ENCODE measurements at places on chromosomes 6 and 20.

- no peak overlapping the region for H3K4me3 ChIP-seq
- H3K27me3 ChIP-seq: peaks cover 3% of the 10 kb centered on the region
- H3K4me1 ChIP-seq: no peaks in the 10 kb centered on the region
- DNase-seq: no peak
- H3K36me3 ChIP-seq: no peaks in the 10 kb centered on the region
- no peak overlapping the region for H3K27ac ChIP-seq
Measured at GRCh38 chr6:72363844-72364740, 257.8 kb upstream of the KCNQ5 start.

GRCh38 chr20:33945391-33946081, 48.2 kb upstream of the RALY start:
- no peak overlapping the region for H3K27ac ChIP-seq
- DNase-seq: no peak
- no peaks in the 10 kb centered on the region for H3K4me1 ChIP-seq
- peaks cover 1% of the 10 kb centered on the region for H3K36me3 ChIP-seq

DNA sequence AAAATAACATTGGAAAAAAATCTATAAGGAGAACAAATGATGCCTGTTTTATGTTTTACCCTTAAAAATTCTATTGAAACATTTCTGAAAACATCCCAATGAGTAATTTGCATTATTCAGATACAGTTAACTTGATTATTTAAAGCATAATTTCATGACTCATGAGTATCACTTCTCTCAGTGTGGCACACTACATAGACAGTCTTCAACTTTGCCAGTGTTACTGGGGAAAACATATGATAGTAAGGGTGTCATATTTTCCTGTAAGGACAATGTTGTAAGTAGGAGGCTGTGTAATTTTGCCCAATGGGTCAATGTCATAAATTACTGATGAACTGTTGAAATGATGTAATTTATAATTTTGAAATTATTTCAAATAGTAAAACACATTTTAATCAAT, 125.5 kb downstream of the PHACTR1 start:
- H3K4me3 ChIP-seq: no peak overlapping the region
- DNase-seq: no peak
- no peak overlapping the region for H3K27ac ChIP-seq
- no peaks in the 10 kb centered on the region for H3K36me3 ChIP-seq
- no peaks in the 10 kb centered on the region for H3K27me3 ChIP-seq
- H3K4me1 ChIP-seq: no peaks in the 10 kb centered on the region

- no peak for DNase-seq
- H3K36me3 ChIP-seq: no peaks in the 10 kb centered on the region
- no peak overlapping the region for H3K4me3 ChIP-seq
- no peak overlapping the region for H3K27ac ChIP-seq
- H3K27me3 ChIP-seq: peaks cover 20% of the 10 kb centered on the region
Measured at GRCh38 chr6:33815854-33816253, 12.1 kb upstream of the MLN start.

- peak overlapping the region; percentile 95 for H3K4me3 ChIP-seq
- H3K4me1 ChIP-seq: peaks cover 26% of the 10 kb centered on the region
- peak; percentile 65 for DNase-seq
- H3K27me3 ChIP-seq: no peaks in the 10 kb centered on the region
Measured at GRCh38 chr6:130018744-130019325, 454 bp downstream of the L3MBTL3 start.

DNA sequence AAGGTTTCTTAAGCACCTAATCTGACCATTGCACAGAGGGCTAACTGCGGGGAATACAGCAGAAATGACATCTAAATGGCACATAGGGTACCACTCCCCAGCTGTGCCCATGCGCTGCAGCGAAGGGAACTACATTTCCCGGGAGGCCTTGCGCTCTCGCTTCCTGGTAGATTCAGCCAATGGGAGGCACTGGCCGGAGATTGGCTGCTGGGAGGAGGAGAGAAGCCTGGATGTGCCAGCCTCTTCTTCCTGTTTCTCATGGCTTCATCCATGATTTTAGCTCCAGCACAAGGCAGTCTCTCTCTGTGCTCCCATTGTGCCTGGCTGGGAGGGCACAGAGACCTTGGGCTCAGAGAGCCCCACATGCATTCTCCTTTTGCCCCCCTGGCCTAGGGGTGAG, 101.7 kb upstream of the FOXA2 start:
- no peak overlapping the region for H3K4me3 ChIP-seq
- H3K4me1 ChIP-seq: peaks cover 2% of the 10 kb centered on the region
- H3K27me3 ChIP-seq: no peaks in the 10 kb centered on the region
- no peak for DNase-seq
- H3K36me3 ChIP-seq: no peaks in the 10 kb centered on the region

DNA sequence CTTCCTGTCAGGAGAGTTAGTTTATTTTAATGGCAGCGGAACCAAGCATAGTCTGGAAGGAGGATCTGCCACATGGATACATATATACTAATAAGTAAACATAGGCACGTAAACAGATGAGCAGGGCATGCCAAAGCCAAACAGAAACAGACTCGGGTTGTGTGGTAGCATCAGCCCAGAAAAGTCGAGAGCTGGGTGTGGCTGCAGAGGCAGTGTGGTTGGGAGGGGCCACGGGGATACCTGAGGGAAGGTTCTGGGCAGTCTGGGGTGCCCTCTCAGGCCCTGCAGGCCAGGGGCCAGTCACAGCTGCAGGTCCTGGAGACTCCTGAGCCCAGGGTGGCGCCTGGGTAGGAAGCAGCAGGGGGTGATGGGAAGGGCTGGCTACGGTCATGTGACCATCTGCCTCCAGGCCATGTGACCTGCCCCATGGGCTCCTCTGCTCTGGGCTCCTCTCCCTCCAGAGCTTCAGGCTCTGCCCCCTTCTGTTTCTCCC, 42.8 kb upstream of the MRPS10 start:
- no peak for DNase-seq
- H3K4me3 ChIP-seq: no peak overlapping the region
- H3K27me3 ChIP-seq: no peaks in the 10 kb centered on the region
- peaks cover 5% of the 10 kb centered on the region for H3K4me1 ChIP-seq
- H3K27ac ChIP-seq: no peak overlapping the region

DNA sequence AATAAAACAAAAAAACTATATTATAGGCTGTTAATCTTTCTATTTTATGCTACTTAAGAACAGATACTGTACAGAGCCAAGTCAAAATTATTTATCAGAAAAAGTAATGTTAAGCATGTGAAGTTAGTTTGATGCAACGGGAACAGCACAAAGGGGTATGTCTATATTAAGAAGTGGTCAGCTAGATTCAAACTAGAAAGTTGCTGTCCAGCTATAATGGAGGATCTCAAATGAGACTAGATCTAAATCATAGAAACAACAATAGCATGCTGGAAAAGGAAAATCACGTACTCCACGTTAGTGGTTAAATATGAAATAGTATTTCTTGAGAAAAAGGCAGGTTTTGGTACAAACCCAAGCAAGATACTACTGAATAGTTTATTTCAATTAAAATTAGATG, 1124.0 kb downstream of the GRIK2 start:
- DNase-seq: no peak
- no peaks in the 10 kb centered on the region for H3K4me1 ChIP-seq
- H3K36me3 ChIP-seq: no peaks in the 10 kb centered on the region
- H3K4me3 ChIP-seq: no peak overlapping the region
- H3K27me3 ChIP-seq: no peaks in the 10 kb centered on the region

DNA sequence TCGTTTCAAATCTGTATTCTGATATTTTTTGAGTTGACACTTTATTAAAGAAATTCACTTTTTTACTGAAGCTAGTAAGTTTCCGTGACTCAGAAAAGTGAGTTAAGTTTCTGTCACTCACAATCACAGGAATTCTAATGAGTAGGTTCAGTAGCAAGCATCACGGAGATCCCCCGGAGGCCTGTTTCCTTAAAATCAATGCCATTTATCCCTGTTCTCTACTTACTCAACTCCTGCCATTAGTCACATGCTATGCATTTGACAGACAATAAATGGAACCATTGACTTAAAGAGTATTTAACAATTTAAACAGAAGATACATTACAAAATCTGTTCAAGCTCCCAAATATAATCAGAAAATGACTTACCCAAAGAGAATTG, 9.1 kb downstream of the SLC18B1 start:
- H3K4me3 ChIP-seq: no peak overlapping the region
- peaks cover 19% of the 10 kb centered on the region for H3K36me3 ChIP-seq
- H3K4me1 ChIP-seq: peaks cover 7% of the 10 kb centered on the region
- DNase-seq: no peak
- no peaks in the 10 kb centered on the region for H3K27me3 ChIP-seq
- H3K27ac ChIP-seq: no peak overlapping the region

DNA sequence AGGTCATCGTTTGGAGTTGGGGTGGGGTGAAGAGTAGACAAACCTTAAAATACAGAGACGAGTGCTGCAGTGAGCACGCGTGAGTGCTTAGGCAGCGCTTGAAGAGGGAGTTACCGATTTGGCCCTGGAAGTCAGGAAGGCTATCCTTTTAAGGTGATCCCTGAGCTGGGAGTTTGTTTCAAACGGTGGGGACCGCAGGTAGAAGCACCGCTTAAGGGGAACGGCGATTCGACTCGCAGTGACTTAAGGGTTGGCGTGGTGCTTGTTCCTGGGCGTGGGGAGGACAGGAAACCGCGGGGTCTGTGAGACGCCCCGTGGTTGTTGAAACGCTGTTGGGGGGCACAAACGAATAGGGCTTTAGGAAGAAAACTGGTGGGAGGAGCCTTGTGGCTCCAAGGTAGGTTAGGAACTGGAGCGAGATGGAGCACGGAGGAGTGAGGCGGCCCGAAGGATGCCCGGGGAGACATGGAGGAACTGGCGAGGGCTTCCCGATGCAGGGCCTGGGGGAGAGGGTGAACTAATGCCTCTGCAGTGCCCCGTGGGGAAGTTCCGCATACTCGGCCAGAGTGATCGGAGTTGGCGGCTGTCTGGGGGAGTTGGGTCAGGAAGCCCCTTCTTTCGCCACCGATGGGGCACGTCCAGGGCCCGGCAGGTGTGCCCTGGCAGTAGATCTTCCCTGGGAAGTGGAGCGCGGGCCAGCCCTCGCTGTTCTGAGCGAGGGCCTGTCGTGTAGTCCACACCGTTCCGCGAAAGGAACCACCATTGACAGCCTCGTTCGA, 1.3 kb upstream of the CDYL start:
- H3K27me3 ChIP-seq: no peaks in the 10 kb centered on the region
- peaks cover 27% of the 10 kb centered on the region for H3K4me1 ChIP-seq
- peaks cover 16% of the 10 kb centered on the region for H3K36me3 ChIP-seq
- peak overlapping the region; percentile 85 for H3K4me3 ChIP-seq

- H3K27ac ChIP-seq: no peak overlapping the region
- H3K4me3 ChIP-seq: no peak overlapping the region
- H3K27me3 ChIP-seq: no peaks in the 10 kb centered on the region
- H3K4me1 ChIP-seq: peaks cover 3% of the 10 kb centered on the region
- DNase-seq: no peak
Measured at GRCh38 chr6:156283091-156283490, 494.1 kb upstream of the ARID1B start.

GRCh38 chr20:61918548-61918947, 147.1 kb downstream of the TAF4 start:
- peaks cover 5% of the 10 kb centered on the region for H3K27me3 ChIP-seq
- H3K27ac ChIP-seq: no peak overlapping the region
- peaks cover 8% of the 10 kb centered on the region for H3K4me1 ChIP-seq

- H3K27ac ChIP-seq: no peak overlapping the region
- H3K4me3 ChIP-seq: no peak overlapping the region
- H3K36me3 ChIP-seq: no peaks in the 10 kb centered on the region
Measured at GRCh38 chr6:134609716-134610261, 291.9 kb upstream of the SGK1 start.

DNA sequence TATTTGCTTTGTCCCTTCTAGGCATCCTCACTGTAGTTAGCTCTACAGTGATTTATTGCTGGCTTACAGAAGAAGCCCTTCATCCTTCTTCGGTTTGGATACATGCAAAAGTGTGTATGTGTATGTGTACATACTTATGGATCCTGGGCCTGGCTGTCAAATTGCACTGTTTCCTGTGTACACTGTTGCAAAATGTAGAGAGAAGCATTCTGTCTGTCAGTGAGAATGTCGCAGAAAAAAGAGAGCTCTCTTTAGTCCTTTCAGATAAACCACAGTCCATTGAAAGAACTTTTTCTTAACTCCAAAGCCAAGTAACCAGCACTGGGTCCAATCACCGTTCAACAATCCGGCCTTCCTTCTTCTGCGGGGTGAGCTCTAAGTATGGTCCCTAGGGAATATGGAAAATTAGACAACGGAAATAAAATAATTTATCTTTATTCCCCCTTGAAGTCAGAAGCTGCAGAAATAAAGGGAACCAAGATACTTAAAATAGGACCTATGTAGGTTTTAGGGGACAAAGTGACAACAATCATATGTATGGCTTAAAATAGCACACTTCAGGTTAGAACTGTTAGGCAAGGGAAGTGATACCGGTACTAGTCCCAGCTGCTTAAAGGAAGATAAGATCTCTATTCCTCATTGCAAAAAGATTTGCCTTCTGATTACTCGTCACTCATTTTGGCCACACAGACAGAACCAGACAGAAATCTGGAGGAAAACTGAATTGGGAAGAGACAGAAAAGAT, 107.0 kb downstream of the CD83 start:
- peaks cover 10% of the 10 kb centered on the region for H3K36me3 ChIP-seq
- no peak for DNase-seq
- H3K4me1 ChIP-seq: no peaks in the 10 kb centered on the region
- H3K4me3 ChIP-seq: no peak overlapping the region

- H3K36me3 ChIP-seq: no peaks in the 10 kb centered on the region
- peaks cover 13% of the 10 kb centered on the region for H3K27me3 ChIP-seq
- no peak for DNase-seq
- peak overlapping the region; percentile 70 for H3K27ac ChIP-seq
- peaks cover 46% of the 10 kb centered on the region for H3K4me1 ChIP-seq
Measured at GRCh38 chr20:46000262-46000996, 8.3 kb upstream of the MMP9 start.

DNA sequence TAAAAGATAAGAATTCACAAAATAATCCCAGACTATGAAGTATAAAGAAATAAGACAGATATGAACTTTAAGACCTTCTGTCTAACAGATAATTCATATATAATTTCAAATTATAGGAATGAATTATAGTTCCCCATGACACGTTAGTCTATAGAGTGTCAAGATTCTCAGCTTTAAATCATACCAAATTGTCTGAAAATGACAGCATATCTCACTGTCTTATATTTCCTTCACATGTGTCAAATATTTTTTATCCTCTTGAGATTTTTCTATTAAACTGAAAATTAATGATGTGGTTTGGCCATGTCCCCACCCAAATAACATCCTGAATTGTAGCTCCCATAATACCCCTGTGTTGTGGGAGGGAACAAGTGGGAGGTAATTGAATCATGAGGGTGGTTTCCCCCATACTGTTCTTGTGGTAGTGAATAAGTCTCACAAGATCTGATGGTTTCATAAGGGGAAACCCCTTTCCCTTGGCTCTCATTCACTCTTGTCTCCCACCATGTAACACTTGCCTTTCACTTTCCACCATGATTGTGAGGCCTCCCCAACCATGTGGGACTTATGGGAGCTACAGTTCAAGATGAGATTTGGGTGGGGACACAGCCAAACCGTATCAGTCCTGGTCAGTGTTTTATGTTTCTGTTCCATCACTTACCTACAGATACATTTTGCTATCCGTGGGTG, 825.3 kb upstream of the GJE1 start:
- H3K27ac ChIP-seq: no peak overlapping the region
- H3K4me1 ChIP-seq: no peaks in the 10 kb centered on the region
- no peaks in the 10 kb centered on the region for H3K27me3 ChIP-seq
- H3K4me3 ChIP-seq: no peak overlapping the region

GRCh38 chr6:101662111-101662897, 268.8 kb downstream of the GRIK2 start:
- H3K4me3 ChIP-seq: no peak overlapping the region
- no peaks in the 10 kb centered on the region for H3K27me3 ChIP-seq
- H3K4me1 ChIP-seq: no peaks in the 10 kb centered on the region

Measured in activated naive CD8-positive, alpha-beta T cell treated with anti-CD3 and anti-CD28 coated beads, Interleukin-2, amount 10 ng/mL, durations not matched to agents 7 days and 5 days (primary cell).